ENCODE measurements at places on chromosomes 5 and 9.

DNA sequence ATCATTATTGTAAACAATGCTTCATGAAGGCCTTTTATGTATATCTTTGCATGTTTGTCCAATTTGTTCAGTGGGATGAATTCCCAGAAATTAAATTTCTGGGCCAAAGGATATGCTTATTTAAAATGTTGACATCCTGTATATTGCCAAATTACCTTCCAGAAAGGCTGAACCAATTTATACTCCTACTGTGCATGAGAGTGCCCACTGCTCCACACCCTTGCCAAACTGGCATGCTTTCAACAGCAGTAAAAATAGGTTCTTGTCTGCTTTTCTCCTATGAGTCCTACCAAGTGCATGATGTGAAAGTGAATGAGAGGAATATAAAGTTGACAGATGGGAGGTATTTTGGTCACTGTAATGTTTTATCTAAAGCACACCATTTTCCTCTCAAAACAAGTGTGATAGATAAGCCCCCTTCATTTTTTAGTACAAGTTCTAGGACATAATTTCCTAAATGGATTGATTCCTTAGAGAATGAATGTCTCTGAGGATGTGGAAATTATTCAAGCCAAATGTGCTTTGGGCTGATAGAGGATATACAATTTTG, 70.5 kb upstream of the ERBIN start:
- no peak for DNase-seq

DNA sequence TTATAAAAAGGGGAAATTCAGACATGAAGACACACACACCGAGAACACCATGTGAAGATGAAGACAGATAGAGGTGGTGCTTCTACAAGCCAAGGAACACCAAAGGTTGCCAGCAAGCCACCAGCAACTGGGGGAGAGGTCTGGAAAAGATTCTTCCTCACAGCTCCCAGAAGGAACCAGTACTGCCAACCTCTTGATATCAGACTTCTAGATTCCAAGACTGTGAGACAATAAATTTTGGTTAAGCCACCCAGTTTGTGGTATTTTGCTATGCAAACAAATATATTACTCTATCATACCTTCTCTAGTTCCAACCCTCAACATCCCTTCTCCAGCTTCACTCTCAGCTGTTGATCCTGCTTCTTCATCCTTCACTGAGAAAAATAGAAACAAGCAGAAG, 451.1 kb downstream of the EBF1 start:
- no peak for DNase-seq

DNA sequence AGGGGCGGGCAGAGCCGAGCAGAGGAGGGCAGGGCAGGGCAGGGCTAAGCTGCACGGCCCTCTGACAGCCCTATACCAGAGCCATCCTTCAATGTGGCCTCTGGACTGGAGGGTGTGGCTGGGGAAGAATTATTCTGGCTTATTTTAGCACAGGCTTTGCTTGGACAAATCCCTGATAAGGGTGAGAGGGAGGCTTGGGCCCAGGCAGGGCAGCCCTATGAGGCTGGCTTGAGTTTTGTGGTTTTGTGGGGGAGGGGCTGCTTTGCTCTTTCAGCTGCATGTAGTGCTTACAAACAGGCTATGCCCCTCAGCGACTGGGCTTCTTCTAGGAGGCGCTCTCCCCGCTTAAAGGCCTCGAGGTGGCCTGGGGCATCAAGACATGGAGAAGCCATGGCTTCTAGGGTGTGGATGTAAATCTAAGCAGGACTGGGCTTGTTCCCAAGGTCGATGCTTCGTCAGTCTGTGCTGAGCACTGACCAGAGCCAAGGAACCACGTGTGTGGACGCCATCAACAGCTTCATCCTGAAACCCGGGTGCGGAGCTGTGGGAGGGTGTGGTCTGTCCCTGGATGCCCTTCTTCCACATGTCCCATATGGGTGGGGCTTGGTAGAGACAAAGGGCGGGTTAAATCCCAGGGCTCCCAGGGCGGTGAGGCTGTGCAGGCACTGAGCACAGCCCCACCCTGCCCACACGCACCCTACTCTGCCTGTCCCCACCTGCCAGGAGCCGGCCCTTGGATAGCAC, 45.7 kb upstream of the IPPK start:
- no peak for DNase-seq

DNA sequence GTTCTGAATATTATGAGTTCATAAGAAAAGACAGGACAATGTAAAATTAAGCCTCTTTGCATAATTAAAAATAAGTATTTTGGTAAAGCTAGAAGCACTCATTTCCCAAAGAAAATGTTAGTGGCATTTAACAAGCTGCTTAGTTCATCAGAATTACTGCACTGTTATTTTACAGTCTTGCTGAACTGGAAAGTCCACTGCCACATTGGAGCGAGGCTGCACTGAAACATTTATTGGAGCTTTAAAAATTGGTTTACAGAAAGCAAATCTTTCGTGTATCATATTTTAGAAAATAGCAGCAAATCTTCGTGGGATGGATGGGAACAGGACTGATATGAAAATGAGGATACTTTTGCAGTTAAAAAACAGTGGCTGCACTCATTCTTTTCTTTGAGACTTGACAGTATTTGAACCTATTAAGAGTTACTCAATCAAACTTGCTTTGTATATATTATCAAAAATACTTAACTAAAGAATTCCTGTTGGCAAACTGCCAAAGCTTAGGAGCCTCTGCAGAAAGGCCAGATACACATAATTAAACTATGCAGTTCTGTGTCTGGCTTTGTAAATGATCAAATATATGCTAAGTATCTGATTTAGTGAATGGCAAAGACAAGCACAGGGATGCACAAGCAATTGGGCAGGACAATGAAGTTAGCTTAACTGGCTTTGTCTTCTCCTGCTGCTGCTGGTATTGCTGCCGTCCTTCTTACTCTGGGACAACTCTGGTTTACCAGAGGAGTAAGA, 16.5 kb upstream of the FBXL7 start:
- DNase-seq, result no peak

- DNase-seq, result peak; percentile 23
Observed at GRCh38 chr5:14663734-14664269, 716 bp upstream of the OTULIN start.

DNA sequence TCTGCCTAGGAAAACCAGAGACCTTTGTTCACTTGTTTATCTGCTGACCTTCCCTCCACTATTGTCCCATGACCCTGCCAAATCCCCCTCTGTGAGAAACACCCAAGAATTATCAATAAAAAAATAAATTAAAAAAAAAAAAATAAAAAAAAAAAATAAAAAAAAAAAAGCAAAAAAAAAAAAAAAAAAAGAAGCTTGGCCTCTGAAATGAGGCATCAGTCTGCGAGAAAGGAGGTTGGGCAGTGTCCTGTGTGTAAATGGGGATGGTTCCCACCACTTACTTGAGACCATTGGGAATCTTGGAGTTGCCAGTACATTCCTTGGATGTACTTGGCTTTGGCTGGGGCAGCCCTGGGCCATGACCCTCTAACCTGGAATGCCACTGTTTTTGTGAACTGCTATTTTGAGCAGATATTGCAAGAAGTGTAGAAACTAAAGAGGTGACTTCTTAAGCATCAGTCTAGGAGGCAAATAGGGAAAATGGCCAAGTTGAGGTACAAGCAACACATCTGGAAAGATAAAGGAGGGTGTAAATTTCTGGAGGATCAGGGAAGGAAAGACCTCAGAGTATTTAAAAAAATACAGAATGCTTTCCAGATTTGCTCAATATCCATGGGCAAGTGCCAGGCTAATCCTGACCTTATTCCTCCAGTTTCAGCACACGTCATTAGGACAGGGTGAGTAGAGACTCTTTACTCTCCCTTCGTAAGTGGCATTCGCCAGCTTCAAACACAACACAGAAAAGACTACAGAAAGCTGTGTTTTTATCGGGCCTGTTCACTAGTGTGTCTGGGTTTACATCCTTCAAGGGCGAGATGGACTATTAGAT, 58.1 kb downstream of the HSPA4 start:
- no peak for DNase-seq

DNA sequence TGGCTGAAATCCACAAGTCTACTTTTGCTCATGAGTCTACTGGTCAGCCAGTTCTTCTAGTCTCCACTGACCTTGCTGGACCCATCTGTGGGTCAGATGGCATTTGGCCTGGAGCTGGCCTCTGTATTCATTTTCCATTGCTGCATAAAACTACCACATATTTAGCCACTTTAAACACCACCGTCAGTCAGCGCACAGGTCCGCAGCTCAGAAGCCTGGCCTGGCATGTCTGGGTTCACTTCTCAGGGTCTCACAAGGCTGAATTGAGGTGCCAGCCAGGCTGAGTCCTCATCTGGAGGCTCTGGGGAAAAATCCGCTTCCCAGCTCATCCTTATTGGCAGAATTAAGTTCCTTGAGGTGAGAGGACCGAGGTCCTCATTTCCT, 54.7 kb downstream of the BARX1 start:
- no peak for DNase-seq

- DNase-seq, result no peak
Observed at GRCh38 chr5:133410335-133410828, 202.0 kb downstream of the FSTL4 start.

- DNase-seq, result no peak
Observed at GRCh38 chr9:107423540-107423939, 66.0 kb downstream of the KLF4 start.

- no peak for DNase-seq
Observed at GRCh38 chr9:134374301-134375010, 48.2 kb downstream of the RXRA start.

- DNase-seq, result no peak
Observed at GRCh38 chr9:70298245-70298771, 39.5 kb downstream of the SMC5 start.

DNA sequence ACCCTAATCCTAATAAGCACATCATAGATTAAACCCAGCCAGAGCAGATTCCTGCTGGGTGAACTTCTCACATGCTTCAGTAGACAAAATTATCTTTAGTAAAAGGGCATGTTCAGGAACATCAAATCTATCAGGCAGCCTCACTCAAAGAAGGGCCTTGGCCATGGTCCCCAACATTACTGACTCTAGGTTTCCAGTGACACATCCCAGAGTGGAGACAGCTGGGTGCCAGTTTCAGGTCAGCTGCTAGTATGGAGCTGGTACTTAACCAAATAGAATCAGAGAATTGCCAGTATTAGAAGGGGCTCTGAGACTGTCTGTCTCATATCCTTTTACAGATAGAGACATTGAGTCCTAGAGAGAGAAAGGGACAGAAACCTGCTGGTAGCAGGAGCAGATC, 44.1 kb upstream of the GALNT10 start:
- no peak for DNase-seq

DNA sequence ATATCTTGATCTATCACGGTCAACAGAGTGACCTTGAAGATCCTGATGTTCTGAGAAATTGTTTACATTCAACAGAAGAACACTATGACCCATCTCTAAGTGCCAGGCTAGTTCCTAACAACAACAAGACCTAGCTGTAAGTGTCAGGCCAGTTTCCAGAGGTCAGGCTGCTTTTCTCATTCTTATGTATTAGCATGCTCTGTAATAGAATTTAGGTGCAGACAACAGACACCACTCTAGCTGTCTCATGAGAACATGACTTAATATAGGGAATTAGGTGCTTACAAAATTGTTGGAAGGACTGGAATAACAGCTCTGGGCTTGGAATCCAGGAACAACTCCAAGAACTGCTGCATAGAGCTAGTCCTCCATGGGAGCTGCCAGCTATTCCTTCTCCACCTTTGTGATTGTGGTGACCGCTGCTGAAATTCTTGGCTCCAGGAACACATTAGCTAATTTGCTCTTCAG, 138.7 kb downstream of the SNX18 start:
- DNase-seq, result no peak

DNA sequence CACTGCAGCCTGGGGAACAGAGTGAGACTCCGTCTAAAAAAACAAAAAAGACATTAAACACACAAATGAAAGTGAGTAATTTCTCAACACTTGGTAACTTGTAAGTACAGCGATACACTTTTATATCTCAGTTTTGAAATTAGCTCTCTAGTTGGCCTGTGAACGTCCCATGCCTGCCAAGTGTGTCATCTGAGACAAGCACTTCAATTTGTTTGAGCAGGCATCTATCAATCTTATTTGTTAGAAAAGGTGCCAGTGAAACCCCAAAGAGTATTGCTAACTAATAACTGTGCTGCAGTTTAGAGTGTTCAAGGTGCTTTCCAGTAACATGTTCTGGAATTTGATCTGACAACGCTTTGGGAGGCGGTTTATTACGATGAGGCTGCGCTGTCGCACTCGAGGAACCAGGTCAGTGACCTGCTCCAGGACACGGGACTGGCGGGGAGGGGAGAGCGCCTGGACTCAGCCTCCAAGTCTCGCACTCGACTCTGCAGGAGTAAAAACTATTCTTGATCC, 1.1 kb upstream of the SPIN1 start:
- no peak for DNase-seq

DNA sequence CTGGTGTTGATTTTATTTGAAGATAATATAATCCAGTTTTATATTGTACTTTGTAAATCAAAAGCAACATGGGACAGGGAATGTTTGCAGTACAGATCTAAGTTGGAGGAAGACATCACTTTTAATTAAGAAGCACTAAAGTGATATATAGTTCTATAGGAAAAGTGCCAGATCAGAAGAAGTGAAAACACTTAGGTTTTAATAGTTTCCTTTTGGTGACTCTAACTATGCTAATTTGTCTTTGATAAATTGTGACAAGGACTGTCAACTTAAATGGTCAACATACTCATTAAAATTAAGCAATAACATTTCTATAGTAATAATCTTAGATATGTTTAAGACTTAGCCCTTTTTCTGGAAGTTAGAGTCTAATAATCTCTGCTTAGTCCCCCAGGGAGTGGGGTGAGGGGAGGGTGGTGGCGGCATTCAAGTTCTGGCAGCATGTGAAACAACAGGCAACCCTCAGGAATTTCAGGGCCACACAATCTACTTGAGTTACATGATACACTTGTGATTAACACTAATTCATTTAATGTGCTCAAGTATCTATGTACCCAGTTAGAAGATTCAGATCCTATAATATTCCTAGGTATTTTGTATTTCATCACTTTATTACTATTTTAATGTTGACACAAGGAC, 1026.5 kb downstream of the NR2F1-AS1 start:
- DNase-seq, result no peak

DNA sequence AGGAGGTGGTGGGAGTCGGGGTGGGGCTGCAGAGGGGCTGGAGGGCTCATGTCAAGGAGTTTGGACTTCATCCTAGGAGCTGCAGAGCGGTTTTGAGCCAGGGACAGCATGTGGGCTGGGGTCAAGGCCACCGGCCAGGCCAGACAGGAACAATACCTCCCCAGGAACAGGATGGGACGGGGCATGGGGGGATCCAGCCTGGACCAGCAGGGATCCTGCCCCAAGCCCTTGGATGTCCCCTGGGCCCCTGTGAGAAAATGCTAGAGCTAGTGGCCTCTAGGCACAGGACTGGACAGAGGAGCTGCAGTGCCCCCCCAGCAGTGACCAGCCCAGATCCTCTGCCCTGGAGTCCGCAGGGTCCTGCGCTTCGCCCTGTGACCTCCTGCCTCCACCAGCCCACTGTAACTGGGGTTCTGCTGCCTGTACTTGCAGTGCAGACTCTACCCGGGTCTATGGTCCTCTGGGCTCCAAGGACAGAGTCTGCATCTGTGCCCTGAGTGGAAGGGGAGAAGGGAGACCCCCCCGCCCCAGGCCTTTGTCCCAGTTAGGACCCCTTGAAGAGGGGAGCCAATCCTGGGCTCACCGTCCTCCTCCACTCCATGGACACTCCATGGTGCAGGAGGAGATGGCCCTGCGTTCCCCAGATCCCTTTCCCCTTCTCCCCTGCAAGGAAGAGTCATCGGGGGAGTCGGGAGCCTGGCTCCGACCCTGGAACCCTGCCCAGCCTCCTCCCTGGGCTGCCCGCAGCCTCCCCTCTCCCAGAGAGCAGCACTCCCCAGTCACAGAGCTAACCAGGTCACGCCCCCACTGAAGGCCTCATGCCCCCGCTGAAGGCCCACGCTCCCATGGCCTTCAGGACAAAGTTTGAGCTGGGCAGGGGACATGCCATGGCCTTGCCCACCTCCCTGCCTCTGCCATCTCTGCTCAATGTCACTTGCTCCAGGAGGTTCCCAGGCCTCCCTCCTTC, 3.0 kb upstream of the MXD3 start:
- no peak for DNase-seq

GRCh38 chr5:65066387-65067146, 297.8 kb downstream of the CWC27 start:
- DNase-seq, result no peak
